ENCODE measurements at places on chromosomes 2 and 18.

DNA sequence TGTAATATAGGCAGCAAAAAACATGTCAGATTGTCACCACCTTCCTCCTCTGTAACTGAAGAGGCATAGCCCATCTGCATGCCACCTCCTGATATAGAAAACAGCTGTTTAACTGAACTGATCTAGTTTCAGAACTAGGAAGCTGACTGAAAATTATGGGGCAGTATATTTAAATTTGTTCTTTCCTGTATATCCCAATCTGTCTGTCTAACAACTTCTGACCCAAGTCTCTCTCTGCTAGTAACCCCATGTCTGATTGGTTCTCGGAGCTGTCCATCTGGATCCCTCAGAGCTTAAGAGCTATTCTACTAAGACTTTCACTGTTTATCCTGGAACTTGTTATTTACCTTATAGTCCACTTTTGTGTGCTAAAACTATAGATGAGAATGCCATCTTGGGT, 68.2 kb upstream of the SLC35G4 start:
- no peak for DNase-seq

DNA sequence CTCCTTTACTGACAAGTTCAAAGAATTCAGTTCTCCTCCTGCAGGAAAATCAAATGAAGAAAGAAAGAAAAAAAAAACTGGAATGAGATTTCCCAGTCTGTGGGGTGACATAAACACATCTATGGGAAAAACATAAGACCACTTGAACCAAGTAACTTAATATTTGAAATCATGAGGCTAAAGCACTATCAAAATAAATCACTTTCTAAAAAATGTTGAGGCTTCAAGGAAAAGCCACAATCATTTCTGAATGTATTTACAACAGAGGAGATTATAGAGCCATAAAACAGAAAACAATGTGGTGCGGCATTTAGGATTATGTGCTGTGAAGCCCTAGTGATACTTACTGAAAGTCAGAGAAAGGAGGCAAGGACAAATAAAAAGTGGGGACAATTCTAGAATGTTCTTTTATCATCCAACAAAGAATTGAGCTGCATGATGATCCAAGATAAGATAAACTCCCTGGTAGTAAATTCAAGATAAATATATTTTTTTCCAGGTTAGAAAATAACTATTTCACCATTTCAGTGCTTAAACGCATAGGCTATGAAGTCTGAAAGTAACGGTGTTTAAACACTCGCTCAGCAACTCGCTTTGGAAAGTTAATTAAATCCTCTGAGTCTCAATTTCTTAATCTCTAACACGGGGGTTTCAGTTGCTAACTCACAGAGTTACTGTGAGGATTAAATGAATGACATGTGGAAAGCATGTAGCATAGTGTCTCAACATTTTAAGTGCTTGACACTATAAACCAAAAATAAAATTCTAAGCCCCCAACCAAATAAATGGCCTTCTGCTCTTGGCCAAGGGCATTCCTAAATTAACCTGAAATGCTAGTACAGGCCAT, 288.5 kb downstream of the AGPS start:
- no peak for DNase-seq

- DNase-seq = no peak
Observed at GRCh38 chr2:149731079-149731478, 143.5 kb upstream of the MMADHC start.

- DNase-seq = no peak
Observed at GRCh38 chr2:73897240-73897583, 4.4 kb downstream of the ACTG2 start.

GRCh38 chr18:49907346-49907929, 94.1 kb upstream of the ACAA2 start:
- no peak for DNase-seq

DNA sequence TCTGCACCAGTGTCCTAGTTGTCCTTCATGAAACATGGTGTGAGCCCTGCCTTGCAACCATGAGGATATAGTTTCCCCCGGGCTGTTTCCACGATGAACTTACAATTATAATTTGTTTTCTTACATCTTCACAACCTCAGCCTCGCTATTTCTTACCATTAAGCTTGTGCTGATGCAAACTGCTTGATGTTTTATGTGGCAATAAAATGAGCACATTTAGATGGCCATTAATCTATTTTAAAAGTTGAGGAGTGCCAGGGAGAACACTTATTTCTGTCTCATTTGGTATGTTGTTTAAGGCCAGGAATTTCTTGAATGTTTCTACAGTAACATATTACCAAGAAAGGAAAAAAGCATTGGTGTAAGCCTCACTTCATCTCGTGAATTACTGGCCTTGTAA, 214.5 kb upstream of the SLC8A1 start:
- no peak for DNase-seq

- DNase-seq = no peak
Observed at GRCh38 chr2:66405473-66405872, 29.5 kb upstream of the MEIS1 start.

DNA sequence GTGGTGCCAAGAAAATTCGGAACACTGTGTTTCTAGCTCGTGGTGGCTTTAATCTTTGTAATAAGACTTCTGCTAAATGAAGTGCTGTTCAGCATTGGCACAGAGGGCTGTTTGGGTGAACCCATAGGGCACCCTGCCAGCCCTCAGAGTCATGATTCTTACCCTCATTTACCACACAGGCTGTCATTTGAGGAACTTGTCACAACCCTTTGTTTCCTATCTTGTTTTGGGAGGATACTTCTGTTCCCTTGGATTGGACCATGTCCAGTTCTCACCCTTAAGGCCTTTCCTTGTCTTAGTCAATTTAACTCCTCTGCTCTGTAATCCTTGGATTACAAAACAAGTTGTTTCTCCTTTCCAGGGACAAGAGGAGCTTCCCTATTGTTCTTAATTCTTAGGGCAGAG, 225.7 kb downstream of the MTX2 start:
- DNase-seq = no peak

GRCh38 chr2:133434959-133435668, 133.1 kb downstream of the NCKAP5 start:
- peak; percentile 85 for DNase-seq

DNA sequence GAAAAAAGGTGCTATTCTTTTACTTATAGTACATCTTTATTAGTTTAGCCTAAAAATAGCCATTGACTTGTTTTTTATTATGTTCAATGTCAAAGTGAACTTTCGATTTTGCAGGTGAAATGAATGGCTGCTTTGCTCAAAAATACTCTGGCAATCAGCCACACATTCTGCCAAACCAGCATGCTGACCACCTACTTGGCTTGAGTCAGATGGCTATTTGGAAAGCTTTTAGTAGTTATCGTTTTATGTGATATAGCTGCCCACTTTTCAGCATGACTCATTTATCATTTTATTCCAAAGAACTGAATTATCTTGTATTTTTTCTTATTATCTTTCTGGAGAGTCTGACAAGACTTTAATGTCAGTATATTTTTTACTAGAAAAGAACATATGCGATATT, 1615.8 kb upstream of the TMEFF2 start:
- DNase-seq = no peak

DNA sequence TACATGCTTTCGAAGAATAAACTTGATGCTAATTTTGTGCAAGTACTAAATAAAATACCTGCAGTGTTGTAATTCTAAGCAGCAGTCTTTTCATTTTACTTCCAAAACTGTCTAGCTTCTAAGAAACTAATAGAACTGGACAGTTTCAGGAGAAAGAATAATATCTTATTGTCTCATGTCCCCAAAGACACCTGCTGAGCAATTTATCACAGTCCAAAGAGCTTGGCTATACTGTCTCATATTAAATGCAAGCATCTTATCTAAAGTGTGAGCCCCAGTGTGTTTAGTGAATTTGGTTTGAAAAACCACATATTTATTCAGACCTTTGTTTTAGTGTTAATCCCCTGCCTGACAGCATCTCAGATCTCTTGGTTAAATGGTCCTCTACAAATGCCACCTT, 374.3 kb downstream of the TMX3 start:
- no peak for DNase-seq

DNA sequence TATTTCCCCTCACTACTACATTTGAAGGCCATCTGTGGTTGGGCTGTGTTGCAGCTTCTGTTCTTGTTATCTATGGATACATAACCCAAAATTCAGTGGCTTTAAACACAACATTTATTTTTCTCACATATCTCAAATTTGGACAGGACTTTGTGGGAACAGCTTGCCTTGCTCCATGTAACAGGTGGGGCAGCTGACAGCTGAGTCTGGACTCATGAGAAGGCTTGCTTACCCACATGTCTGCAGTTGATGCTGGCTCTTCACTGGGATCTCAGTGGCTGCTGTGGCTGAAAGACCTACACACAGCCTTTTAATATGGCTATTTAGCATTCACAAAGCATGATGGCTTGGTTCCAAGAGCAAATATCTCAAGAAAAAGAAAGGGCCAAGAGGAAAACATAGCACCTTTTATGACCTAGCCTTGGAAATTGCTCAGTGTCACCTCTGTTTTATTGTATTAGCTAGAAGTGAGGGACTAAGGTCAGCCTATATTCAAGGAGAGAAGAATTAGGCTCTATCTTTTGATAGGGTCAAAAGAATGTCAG, 296.8 kb upstream of the ZNF521 start:
- no peak for DNase-seq

- DNase-seq = no peak
Observed at GRCh38 chr2:119598596-119599263, 54.5 kb downstream of the CFAP221 start.

DNA sequence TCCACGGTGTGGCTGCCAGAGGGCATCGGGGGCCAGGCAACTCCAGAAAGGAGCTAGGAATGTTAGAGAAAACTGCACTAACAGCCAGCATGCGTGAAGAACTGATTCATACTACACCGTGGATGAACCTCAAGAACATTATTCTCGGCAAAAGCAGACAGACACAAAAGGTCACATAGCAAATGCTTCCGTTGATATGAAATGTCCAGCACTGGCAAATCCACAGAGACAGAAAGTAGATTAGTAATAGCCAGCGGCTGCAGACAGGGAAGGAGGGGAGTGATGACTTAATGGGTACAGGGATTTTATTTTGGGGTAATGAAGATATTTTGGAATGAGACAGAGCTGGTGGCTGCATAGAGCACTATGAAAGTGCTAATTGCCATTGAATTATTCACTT, 37.4 kb downstream of the SCTR start:
- no peak for DNase-seq

DNA sequence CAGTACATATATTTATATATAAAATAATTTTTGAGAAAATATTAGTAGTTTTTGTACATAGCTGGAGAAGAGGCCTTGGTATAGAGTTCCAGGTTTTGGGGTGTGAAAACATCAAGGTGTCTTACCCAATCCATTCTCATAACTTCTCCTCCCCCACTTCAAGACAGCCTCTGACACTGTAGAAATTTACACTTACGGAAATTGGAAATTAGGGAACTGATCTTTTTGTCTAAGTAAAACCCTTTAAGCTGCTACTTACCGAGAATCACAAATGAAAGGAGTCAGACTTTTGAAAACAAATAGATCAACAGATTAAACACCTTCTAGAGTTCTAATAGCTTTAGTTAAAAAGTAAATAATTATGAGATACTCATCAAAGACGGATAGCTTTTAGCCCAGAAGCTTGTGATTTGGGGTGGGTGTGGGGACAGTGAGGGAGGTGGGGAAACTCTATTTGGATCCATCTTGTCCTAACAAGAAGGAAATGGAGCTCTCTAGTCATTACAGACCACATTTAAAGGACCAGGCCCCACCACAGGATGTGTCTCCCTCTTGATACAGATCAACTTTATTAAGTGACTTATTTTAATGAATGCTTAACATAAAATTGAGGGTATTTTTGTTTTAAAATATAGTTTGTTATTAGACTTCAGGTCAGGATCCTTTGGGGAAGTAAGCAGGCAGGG, 11.1 kb upstream of the FBXO11 start:
- DNase-seq = no peak

DNA sequence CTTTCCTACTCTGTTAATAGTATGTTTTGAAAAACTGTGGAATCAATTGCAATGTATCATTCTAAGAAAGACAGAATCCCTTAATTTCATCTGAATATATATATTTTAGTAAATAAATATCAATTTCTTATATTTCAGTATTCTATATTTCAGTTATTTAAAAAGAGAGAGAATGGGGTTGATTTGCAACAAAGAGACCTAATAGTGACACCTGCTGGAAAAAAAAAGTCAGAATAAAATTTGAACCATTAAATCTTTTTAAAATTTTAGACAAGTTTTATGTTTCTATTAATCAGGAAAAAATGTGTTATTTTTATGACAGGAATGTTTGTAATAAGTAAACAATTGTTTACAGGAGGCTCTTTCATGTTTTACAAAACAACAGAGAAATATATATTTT, 20.7 kb upstream of the CCNT2 start:
- no peak for DNase-seq

GRCh38 chr18:5490753-5491480, 52.9 kb downstream of the EPB41L3 start:
- DNase-seq = no peak

GRCh38 chr2:178819992-178820391, 12.8 kb upstream of the TTN start:
- DNase-seq = no peak

DNA sequence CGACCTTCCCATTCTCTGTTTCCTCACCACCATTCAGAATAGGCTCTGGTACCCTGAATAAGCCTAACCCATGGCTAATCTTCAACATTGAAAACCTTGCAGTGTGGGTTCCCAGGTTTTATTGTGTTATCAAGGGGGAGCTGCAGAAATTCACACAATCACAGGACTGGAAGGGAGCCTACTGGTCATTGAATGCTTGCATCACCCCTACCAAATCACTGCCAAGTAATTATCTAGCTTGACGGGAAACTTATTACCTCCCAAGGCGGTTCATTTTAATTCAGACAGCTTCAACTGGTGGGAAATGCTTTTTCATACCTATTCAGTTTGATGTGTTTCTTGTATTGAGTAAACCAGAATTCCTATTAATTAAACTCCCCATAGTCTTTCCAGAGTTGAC, 33.6 kb upstream of the EFEMP1 start:
- no peak for DNase-seq

DNA sequence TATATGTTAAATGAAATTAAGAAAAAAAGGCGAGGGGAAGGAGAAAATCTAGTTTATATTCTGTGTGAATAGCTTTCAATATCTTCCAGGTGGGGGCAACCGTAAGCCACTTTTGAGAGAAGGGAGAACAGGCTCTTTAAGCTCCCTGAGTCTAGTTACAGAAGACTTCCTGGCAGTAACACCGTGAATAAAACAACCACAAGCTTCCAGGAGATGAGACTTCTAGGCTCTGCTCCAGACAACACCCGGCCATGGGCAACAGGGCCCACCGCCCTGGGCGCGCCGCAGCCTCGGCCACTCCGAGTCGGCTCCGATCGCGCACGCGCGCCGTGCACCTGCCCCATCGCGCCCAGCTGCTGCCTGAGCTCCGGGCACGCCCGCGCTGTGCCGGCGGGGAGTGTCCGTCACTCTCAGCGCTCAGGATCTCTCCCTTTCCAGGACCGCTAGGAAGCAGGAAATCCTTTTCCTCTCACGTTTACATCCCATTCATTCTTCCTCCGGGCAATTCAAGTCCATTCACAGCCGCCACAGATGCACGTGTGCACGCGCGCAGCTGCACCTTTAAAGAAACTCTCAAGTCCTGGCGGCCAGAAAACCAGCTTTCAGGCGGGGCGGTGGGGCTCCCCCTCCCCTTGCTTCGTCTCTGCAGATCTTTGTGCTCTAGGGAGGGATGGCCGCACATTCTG, 19.4 kb upstream of the PAX3 start:
- DNase-seq = peak; percentile 64

- no peak for DNase-seq
Observed at GRCh38 chr18:49548229-49548636, 13.6 kb upstream of the LIPG start.

GRCh38 chr2:224801360-224801759, 85.2 kb upstream of the CCDC195 start:
- DNase-seq = no peak

GRCh38 chr2:203893840-203894239, 26.3 kb downstream of the CTLA4 start:
- DNase-seq = no peak

- DNase-seq = no peak
Observed at GRCh38 chr2:176139661-176140512, 10.4 kb downstream of the HOXD8 start.

All from SHP77 treated with DMSO at 0.1 percent for 48 hours (cell line).